ENCODE measurements at places on chromosomes 4 and X.

GRCh38 chr4:77582711-77583110 lies 22.9 kb upstream of the CXCL13 start:
- no peak for DNase-seq

DNA sequence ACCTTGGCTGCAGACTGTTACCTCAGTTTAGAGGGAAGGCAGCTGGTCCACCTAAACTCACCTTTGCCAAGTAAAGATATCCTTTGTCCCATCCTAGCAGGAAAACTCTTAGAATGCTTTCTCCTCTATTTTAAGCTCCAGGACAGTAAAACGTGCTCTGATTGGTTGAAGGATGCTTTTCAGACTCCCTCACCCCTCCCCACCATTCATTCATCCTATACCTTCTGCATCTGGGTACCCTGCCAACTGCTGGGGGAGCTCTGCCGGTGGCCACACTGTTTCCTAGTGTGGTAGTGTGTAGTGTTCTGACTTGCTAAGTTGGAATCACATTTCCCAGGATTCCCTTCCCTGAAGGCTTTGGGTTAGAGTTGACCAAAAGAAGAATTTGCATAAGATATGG lies 20.3 kb upstream of the POLA1 start:
- DNase-seq, result no peak

GRCh38 chr4:153081006-153081580 lies 123.2 kb upstream of the TRIM2 start:
- DNase-seq, result no peak

GRCh38 chrX:23331701-23332100 lies 2.9 kb upstream of the PTCHD1 start:
- no peak for DNase-seq

GRCh38 chr4:41232406-41232805 lies 18.1 kb upstream of the APBB2 start:
- DNase-seq, result no peak

GRCh38 chr4:74446193-74446868 lies 1.4 kb downstream of the AREG start:
- DNase-seq, result no peak

GRCh38 chr4:111323496-111323895 lies 700.6 kb upstream of the PITX2 start:
- no peak for DNase-seq

DNA sequence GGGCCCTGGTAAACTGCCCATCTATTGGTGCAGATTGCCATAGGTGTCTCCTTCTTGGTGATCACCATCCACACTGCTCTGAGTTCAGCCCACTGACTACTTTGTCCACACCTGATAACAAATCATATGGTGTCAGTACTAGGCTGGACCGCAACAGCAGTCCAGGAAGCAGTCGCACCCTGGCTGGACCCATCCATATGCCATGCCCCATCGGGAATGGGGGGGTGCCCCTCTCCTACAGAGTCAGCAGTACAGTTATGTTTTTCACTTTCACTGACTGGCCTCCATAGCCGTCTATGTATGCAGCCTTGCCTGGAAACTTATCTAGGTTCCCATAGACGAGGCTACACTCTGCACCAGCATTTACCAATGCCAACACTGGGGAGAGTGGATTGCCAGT lies 226.1 kb downstream of the ADGRL3 start:
- DNase-seq, result no peak

DNA sequence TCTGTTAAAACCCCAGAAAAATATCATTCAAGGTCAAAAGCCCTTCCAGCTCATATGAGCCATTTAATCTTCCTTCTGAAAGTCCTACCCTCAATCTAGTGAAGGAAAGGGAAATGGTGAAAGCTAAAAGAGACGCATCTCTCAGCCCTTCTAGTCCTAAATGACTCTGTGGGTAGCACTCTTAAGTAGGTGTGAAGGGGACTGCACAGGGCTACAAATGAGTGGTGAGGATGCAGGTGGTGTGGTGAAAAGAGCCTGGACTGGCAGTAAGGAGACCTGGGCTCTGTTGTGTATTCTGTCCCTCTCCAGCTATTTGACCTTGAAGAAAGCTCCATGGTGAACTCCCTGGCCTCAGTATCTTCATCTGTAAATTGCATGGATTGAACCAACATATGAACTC lies 671.8 kb upstream of the DIPK2B start:
- no peak for DNase-seq

- no peak for DNase-seq
Measured at GRCh38 chrX:48076343-48076742, 4.9 kb upstream of the ZNF630 start.

- DNase-seq, result no peak
Measured at GRCh38 chr4:34091451-34091850, 2152.9 kb downstream of the ARAP2 start.
